Foreskin melanocyte (primary cell): ENCODE measurements at places on chromosomes 2 and 18.

DNA sequence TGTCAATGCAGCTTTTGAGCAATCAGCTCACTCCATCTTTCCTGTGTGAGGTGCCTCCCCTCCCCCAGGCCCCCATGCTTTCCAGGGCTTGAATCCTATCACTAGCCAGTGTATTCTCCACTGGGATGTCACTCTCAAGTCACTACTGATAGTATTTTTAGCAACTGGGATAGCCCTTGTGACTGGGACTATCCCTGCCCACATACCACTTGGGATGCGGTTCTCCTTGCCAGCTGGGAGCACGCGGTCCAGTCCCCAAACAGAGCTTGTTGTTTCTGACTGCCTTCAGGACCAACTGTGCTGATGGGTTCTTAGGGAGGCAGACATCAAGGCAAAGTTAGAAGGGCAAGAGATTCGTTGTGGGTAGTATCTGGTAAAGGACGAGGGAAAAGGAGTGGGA, 134.9 kb downstream of the FAM161A start:
- DNase-seq = no peak

- no peak for DNase-seq
Observed at GRCh38 chr2:191032588-191033429, 18.8 kb upstream of the STAT1 start.

DNA sequence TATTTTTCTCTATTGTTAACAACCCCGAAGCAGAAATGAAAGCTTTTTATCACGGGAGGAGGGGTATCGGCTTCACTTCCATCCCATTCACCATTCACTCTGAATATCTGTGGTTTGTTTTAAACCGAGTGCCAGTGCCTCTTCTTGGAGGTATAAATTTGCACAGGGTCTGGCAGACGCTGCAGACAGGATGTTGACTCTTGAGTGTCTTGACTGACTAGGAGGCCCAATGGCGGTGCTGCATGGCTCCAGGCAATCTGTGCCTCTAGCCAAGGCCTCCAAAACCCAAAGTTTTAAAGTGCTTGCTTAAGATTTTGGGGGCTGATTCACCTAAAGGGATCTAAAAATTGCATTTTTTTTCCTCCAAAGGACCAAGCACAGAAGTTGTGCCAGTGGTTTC, 183.8 kb downstream of the LTBP1 start:
- DNase-seq = no peak

DNA sequence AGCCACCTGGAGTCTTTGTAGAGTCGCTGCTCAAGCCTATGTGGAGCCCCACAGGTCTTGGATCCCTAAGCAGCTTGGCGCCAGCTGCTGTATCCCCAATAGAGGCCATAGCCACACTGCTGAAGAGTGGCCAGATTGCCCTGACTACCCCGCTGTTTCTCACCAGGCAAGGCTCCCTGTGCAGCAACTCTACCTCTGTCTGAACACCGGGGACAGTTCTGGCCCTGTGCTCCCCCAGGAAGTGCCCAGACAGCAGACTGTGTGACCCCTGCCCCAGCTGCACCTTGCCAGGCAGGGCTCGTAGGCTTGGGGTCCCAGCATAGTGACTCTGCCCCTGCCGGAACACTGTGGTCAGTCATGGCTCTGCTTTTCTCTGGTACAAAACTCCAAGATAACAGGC, 53.5 kb upstream of the GALNT13 start:
- DNase-seq = no peak

GRCh38 chr2:49936965-49937364, 782.6 kb upstream of the FSHR start:
- DNase-seq = no peak

- no peak for DNase-seq
Observed at GRCh38 chr2:38496927-38497669, 105.6 kb downstream of the HNRNPLL start.

- no peak for DNase-seq
Observed at GRCh38 chr2:124283096-124283495, 258.0 kb downstream of the CNTNAP5 start.

GRCh38 chr18:13026583-13027270, 35.6 kb downstream of the CEP192 start:
- DNase-seq = peak; percentile 77

DNA sequence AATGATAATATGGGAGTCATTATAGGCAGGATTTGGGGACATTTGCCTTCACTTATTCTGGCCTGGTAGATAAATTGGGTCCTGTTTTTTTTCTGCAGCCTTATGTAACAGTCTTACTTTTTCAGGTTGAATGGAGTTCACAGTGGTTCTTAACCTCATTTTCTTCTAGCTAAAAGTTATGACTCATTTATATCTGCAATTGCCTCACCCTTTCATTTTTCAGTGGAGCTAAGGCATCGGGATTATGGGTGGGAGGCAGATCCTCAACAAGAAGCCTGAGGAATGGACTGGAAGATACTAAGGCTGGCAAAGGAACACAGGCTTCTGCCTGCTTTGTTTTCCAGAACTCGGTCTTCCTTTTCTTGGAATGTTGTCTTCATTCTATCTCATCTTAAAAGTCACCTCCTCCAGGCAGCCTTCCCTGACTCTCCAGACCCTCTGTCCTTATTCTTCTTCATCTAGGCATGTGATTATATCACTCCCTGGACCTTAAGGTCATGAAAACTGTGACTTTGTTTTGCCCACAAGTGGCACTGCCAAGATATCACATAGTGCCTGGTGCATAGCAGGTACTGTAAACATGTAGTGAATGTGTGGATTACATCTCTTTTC, 41.0 kb upstream of the ACSL3 start:
- DNase-seq = no peak

- DNase-seq = no peak
Observed at GRCh38 chr2:78861546-78861945, 164.0 kb upstream of the REG3G start.

DNA sequence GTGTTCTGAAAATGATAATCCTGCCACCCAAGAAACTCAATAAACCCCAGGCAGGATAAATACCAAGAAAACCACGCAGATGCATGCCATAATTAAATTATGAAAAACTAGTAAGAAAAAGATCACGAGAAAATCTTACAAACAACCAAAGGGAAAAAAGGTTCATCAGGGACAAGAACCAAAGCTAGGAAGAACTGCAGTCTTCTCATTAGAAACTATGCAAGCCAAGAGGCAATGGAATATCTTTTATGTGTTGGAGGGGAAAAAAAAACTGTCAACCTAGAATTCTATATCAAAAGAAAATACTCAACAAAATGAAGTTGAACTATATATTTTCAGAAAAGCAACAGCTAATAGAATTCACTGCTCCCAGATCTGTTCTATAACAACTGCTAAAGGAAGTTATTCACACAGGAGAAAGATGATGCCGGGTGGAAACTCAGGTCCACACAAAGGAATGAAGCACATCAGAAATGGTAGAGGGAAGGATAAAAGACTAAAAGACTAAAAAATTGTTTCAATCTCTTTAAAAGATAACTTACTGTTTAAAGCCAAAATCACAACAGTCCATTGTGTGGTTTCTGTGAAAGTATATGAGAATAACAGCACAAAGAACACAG, 55.0 kb downstream of the NDUFA10 start:
- no peak for DNase-seq

GRCh38 chr18:12253027-12253426, 1.1 kb upstream of the CIDEA start:
- DNase-seq = no peak

DNA sequence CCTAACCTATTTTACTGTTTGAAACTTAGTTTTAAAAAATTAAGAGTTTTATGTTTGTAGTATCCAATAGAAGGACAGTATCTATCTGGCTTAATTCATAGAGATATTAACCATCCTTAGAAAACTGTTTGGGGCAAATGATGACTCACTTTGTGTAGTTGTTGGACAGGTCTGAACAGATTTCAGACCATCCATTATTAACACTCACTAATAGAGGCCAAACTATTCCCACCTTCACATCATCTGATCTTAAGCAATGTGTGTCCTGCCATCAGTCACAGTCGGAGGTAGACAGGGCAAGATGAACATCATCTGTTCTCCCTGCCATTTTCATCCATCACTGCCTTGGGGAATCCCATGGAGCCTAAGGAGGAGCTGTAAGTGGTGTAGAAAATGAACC, 164.6 kb upstream of the DCC start:
- no peak for DNase-seq

DNA sequence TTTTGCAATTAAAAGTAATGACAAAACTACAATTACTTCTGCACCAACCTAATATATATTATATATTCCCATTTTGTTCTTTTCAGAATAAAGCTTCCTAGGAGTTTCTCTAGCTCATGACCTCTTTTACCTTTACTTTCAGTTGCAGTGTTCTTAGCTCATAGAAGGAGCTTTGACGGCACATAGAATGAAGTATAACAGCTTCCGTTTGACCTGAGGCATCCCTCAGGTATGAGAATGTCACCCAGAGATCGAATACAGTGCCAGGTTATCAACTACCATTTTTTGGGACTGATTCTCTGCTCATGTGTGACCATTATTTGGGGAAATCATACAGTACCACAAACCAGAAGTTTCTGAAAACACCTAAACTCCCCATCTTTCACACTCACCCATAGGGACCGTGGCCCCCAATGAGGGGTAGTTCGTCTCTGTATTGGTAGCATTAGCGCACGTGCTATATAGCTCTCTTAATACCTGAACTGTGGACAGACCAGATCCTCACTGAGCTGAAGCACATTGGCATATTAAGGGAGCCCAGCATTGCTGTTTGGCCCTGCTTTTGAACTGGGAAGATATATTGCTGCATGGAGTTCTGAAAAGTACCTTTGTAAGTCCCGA, 123.0 kb downstream of the SPTBN1 start:
- no peak for DNase-seq

GRCh38 chr2:59538398-59538911, 1015.0 kb downstream of the BCL11A start:
- no peak for DNase-seq

- DNase-seq = no peak
Observed at GRCh38 chr2:129730979-129731378, 248.5 kb upstream of the RAB6C start.

DNA sequence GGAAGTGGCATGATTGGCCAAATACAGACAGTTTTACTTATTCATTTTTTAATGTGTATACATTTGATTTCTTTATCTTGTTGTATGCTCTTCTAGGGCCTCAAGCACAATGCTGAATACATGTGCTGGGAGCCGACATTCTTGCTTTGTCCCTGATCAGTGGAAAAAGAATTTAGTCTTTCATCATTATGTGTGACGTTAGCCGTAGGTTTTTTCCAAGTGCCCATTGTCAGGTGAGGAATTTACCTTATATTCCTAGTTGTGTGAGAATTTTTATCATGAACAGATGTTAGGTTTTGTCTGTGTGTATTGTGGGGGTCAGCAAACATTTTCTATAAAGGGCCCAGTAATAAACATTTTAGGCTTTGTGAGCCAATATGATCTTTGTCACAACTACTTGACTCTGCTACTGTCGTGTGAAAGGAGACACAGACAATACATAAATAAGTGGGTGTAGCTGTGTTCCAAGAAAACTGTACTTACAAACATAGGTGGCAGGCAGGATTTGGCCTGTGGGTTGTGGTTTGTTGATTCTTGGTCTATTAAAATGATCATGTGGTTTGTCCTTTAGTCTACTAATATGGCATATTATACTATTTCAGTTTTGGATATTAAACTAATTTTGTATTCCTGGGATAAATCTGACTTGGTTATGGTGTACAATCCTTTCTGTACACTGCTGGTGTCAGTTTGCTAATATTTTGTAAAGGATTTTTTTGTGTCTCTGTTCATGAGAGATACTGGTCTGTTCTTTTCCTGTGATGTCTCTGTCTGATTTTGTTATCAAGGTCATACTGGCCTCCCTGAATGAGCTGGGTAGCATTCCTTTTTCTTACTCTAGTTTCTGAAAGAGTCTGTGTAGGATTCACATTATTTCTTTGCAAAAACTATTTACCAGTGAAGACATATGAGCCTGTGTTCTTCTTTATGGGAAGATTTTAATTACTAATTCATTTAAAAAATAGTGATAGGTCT, 132.2 kb upstream of the SMAD7 start:
- no peak for DNase-seq

DNA sequence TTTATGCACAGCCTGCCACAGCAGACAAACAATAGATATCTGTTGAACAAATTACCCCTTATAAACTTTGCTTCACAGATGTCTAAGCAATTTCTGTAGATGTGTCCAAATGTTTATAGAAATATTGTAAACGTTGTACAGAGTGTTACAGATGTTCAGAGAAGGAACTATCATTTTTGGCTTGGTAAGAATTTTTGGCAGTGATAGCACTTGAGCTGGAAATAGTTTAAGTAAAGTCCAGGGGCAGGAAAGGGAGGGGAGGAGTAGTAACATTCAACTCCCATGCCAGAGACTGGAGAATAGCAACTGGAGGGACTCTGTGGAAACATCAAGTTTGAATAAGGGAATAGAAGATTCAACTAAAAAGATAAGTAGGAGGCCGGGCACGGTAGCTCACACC, 4.4 kb downstream of the PTRHD1 start:
- no peak for DNase-seq

DNA sequence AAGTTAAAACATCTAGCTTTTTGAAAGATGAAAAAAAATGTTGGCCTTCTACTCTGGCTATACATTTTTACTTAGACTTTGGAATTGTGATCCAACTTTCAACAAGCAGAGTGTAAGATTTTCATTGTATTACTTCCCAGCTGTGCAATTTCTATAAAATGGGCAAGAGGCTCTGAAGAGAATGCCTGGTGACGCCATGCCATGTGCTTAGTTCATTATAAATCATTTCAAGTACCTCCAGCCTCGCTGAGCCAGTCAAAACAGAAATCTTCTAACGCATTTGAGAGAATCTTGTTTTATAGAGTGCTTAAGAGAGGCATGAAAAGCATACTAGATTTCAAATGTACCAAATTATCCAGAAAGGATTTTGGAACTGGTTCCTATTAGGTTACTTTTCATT, 10.1 kb upstream of the STK17B start:
- DNase-seq = no peak

GRCh38 chr18:23689031-23689615, at the start of gene LAMA3:
TSS of gene LAMA3 (plus strand) at chr18:23689453. CDS start at chr18:23689684, 231 bp downstream.
- no peak for DNase-seq
